ENCODE measurements at places on chromosomes 3 and 15. TPM values are rescaled to one million over a fixed set of nuclear protein-coding genes. Genes with fewer than 3 reads are reported as not detected.
A peak's percentile ranks its signal among the peaks of the same experiment; 100 is the strongest.

DNA sequence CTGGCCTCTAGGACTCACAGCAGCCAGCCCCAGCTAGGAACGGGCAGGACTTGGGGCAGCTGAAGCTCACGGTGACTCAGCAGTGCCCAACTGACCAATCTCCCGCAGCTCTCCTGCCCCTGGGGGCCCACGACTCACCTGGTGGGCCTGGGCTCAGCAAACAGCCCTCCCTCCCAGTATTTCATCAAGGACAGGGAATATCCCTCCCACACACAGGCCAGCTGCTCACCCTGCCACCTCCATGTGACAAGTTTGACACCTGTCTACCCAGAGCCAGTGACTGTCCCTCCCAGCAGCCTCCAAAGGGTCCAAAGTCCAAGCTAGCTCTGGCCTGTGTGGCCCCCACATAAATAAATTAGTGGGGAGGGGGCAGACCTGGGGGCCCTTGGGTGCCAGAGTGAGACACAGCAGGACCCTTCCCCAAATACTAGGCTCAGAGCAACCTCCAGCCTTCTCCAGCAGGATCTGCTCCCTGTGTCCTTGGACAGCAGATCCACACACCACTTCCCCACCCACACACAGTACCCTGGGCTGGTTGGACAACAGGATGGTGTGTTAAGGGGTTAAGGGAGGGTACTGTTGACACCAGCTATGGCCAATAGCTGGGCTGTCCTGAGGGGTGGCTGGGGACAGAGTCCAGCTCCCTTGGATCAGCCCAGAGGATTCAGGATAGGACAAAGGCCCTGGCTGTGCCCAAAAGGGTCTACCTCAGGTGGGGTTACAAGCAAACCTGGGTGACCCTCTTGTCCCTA lies 4.3 kb downstream of the GNAT1 start:
- DNase-seq, result peak; percentile 92

The FEZF2 gene
- not detected for total RNA-seq

- no peak for DNase-seq
These were observed 50.2 kb downstream of the OXSM start for GRCh38 chr3:25840099-25840498.

- DNase-seq, result no peak
These were observed 258.4 kb downstream of the OPA1 start for GRCh38 chr3:193851428-193851847.

The ADCY5 gene
- 0.59 TPM for total RNA-seq

- DNase-seq, result no peak
These were observed 8.7 kb upstream of the PSMD2 start for GRCh38 chr3:184290331-184290730.

GRCh38 chr3:196165850-196166249 lies 45.4 kb downstream of the ZDHHC19 start:
- peak; percentile 23 for DNase-seq
